Stimulated activated CD8-positive, alpha-beta memory T cell treated with anti-CD3 and anti-CD28 coated beads, Interleukin-15, amount 100 ng/mL, for 4 hours (primary cell): ENCODE measurements at places on chromosomes 4 and X.

- DNase-seq, result no peak
Observed at GRCh38 chrX:147735364-147735763, 176.4 kb upstream of the FMR1 start.

GRCh38 chrX:108537005-108537404 is 97.4 kb downstream of the COL4A5 start:
- no peak for DNase-seq

- no peak for DNase-seq
Observed at GRCh38 chrX:8297766-8298165, 126.7 kb upstream of the VCX2 start.

- DNase-seq, result no peak
Observed at GRCh38 chr4:46955601-46956000, 37.8 kb downstream of the GABRA4 start.

DNA sequence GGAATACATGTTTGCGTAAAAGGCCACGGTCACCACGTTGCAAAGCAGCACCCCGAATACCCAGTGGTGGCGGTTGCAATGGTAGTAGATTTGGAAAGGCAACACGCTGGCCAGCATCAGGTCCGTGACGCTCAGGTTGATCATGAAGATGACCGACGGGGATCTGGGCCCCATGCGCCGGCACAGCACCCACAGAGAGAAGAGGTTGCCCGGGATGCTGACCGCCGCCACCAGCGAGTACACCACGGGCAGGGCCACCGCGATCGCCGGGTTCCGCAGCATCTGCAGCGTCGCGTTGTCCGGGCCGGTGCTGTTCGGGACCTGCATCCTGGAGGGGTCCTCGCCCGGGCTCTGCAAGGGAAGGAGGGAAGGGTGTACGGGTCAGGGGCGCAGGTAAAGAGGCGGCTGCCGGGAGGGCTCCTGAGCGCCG is 13.5 kb upstream of the ASMTL start:
- no peak for DNase-seq

DNA sequence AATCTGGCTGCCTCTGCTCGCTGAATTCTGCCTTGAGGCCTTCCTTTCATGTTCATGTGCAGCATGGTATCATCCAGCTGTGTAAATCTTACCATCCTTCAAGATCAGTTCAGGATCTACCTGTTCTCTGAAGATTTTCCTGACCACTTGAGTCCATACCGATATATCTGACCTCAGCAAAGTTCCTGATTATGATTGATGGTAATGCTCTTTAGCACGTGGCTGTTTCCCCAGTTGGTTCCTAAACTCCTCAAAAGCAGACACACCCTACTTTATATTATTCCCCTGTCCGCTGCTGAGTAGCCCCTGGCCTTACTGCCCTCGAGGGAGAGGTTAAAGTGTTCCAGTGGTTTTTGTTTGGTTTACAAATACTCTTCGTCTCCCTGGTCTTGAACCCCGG is 20.0 kb downstream of the GALNT7 start:
- DNase-seq, result no peak

DNA sequence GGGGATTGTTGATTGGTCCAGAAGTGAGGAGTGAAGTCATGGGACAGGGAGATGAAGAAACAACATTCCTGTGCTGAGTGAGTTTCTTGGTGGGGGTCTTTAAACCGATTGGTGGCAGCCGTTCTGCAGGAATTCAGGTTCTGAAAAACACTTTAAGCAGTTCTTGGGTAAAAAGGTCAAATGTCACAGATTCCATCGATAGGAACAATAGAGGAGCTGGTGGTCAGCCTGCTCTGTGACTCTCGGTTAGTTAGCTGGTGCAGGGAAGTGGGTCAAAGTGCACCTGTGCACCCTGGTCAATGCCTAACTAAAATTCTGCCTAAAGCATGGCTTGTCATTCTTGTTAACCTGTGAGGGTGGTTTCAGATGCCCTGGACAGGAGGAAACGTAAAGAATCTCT is 34.6 kb upstream of the MGST2 start:
- no peak for DNase-seq

GRCh38 chr4:101348367-101348827 is 1.1 kb upstream of the PPP3CA start:
- no peak for DNase-seq

DNA sequence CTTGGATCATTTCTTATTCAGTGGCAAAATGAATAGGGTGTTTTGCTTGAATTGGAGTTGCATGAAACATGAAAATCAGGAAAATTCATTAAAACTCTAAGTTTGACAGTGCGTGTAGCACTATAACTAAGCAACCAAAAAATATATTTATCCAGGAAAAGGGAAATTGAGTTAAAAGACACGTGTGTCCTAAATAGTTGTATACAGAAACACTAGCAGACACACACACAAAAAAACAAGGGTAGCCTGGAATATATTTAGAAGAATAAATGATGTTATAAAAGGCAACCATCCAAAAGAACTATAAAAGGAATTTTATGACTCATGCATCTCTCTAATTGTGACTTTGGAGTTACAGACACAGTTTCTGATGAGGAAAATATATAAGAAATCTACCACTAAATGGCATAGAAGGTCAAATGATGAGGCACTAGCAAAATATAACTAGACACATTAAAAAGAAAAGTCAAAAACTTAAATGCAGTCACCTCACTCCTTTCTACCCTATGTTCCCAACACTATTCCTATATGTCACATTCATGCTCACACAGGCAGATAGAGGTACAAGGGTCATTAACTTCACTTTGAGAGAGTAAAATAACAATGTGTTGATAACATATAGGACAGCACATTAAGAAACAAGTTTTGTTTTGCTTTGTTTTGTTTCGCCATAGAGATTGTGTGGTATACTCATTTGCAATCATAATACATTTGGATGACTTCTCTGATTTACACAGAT is 793.6 kb upstream of the INTU start:
- no peak for DNase-seq

DNA sequence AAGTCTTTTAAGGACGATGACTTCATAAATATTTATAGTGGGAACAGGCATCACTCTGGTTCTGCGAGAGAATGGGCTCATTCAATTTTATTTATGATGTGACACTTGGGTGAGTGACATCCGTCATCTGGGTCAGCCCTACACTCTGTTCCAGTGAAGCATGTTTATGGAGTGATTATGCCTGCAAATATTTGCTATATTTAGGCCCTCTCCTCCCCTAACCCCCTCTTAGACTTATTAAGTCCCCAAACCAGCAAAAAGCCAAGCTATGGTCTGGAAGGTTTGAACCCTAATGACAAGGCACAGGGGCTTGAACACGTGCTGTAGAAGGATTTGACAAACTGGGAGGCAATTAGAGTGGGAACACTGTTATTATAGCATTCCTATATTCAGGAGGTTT is 55.9 kb downstream of the C4orf51 start:
- DNase-seq, result no peak

DNA sequence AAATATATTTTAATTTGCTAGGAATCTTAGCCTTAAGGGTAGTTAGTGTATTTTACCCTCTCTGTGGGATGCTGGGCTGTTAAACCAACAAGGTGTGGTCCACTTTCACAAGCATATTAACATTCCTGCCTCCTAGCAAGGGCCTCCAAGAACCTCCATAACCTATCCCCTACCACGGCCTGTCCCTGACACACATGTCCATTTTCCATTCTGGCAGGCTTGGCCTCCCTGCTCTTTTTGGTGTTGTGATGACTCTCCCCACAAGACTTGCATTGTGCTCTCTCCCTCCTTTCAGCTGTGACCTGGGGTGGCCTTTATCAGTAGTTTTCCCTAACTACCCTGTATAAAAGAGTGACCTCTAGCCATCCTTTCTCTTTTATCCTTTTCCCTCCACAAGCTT is 120.2 kb downstream of the KLHL8 start:
- no peak for DNase-seq

GRCh38 chrX:155259752-155260151 is 4.5 kb downstream of the RAB39B start:
- no peak for DNase-seq

DNA sequence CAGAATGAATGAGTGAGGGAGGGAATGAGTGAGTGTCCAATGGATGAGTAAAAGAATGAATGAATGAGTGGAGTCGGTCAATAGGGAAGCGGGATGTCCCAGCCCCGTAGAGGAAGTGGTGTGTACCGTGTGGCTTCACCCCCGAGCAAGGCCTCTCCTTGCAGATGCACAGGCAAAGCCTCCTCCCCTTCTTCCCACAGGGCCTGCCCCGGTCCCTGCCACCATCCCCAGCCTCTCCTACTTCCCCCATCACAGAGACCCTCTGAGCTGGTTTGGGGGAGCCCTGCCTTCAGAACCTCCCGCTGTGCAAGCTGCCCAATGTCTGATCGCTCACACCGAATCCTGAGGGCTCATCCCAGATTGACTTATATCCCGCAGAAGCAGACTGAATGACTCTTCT is 13.6 kb downstream of the HTRA3 start:
- DNase-seq, result no peak

DNA sequence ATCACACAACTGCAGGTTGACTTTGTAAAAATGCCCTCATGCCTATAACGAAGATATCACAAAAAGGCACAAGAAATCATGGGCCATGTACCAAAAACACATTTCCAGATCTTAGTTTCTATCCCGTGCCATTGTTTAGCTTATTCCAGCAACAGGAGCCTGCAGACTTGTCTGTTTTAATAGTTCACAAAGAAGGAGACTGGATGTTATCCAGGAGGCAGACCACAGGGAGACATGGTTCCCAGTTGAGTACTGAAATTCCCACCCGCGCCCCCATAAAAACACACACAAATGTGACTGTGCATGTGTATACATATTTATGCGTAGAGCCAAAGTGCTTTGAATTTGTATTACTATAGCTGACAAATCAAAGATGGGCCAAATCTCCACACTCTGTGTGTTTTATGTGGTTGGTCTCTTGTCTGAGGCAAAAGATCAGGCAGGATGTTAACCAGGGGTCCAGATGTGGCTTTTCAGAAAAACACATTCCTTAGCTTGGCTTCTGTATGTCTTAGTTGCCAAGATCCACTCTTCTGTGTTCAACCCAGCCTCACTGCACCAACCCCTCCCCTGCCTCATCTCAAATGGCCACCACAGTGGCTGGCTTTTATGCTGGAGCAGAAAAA is 469.2 kb upstream of the DIPK2B start:
- DNase-seq, result no peak

DNA sequence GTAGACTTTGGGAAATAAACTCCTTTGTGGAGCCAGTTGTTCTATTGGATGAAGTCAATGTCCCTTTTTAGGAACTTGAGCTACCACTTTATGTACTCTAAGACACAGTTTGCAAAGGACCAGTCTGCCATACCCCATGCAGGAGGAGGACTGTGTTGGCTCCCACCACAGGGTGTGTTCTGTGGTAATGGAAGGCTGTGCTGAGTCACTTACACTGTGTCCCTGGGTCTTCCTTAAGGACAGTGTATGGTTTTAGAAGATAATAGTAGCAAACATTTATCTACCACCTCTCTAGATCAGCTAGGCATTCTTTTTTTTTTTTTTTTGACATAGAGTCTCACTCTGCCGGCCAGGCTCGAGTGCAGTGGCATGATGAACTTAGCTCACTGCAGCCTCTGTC is 184.0 kb upstream of the PGRMC2 start:
- no peak for DNase-seq

DNA sequence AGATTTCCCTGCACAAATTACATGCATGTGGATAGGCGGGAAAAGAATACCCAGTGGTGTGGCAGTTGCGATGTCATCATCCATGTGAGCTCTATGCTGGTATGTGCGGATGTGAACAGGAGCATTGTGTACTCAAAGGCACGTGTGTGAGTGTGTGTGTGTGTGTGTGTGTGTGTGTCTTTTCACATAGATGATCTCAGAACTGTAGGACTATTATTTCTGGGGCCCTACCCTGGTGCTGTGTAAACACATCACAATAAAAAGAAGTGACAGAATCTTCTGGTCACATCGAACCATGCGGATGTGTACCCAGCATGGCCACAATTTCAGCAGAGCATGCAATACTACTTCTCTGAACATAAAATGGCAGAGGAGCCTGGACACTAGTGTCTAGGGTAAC is 624.8 kb downstream of the MID1IP1 start:
- no peak for DNase-seq

DNA sequence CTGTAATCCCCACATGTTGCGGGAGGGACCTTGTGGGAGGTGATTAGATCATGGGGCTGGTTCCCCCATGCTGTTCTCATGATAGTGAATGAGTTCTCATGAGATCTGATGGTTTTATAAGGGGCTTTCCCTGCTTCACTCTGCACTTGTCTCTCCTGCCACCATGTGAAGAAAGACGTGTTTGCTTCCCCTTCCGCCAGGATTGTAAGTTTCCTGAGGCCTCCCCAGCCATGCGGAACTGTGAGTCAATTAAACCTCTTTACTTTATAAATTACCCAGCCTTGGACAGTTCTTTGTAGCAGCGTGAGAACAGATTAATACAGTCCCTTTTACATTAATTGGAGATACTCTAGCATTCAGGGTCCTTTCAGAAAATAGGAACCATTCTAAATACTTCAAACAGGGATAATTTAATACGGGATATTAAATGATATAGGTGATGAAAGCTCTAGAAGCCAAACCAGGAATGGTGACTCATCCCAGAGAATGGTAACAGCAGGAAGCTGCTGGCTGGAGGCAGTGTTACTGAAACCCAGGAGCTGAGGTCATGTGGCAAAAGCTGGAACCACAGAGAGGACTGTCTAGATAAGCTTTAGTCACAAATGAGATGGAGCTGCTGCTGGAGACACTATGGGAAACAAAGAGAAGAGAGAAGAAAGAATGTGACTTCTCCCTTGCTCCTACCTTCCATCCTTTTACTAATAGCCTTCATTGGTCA is 57.3 kb downstream of the GSTCD start:
- no peak for DNase-seq
